Tibial nerve (tissue), 4 donors: ENCODE measurements at places on chromosomes 11 and 22. TPM values are rescaled to one million over a fixed set of nuclear protein-coding genes. Genes with fewer than 3 reads are reported as not detected.

DNA sequence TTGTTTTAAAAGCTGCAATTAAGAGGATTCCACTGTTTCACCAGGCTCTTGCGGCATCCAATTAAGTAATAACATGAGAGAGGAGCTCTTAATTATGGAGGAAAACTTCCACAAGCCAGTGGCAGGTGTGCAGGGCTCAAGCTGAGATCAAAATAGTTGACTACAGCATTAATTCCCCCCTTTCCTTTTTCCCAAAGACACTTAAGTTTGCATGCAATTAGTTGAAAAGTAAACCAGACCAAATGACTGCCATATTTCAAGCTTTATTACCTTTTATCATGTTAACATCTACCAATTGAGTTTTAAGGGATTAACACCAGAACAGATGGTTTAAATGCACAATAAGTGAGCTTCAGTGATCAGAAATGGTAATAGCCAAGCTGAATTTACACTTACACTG lies 32.1 kb downstream of the FAM168A start:
- no peak for DNase-seq
- no peak overlapping the region for H3K27ac ChIP-seq
- peaks cover 22% of the 10 kb centered on the region for H3K36me3 ChIP-seq
- H3K4me1 ChIP-seq = no peaks in the 10 kb centered on the region
- no peaks in the 10 kb centered on the region for H3K27me3 ChIP-seq
- H3K4me3 ChIP-seq = no peak overlapping the region

DNA sequence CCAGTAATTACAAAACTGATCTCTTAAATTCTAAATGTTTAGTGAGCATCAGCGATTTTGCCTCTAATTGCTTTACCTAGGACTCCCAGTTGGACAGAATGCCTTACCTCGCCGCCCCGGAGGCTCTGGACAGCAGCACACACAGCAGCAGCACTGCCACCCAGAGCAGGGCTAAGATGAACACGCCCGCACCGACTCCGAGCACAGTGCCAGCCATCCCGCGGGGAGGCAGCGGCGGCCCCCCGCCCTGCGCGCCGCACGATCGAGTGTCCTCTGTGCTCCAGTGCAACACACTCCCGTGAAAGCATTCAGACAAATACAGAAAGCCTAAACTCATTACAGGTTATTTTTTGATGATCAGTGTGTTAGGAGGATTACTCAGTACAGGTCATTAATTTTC lies 9.4 kb downstream of the TMEM218 start:
- no peaks in the 10 kb centered on the region for H3K4me1 ChIP-seq
- no peaks in the 10 kb centered on the region for H3K36me3 ChIP-seq
- no peak overlapping the region for H3K27ac ChIP-seq
- H3K4me3 ChIP-seq = no peak overlapping the region
- DNase-seq = no peak

XKR3 gene
- total RNA-seq = not detected

DSCAML1 gene
- 0.20 TPM for total RNA-seq

DNA sequence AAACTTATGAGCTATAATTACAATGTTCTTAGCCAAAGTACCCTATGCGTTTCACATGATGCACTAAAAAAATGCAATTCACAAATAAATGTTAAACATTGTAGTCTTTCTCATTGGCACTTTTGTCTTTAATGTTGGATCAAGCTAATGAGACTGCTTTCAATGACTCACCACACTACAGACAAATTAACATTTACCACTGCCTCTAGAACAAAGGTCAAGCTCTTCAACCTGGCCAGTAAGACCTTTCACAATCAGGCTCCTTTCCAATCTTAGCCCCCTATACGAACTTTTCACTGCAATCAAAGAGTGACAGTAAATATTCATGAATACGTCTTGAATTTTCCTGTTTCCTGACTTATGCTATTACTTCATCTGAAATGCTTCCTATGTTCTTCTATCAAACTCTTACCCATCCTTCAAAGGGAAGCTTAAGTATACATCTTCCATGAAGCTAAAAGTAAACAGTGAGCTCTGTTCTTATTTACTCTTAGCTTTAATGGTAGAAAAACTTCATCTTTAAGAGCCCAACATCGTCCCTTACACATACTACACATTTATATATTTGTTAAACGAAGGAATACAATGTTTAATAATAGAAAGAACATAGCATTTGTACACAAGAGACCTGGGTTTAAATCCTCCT lies 326.6 kb upstream of the PITPNB start:
- H3K4me1 ChIP-seq = peaks cover 35% of the 10 kb centered on the region
- H3K27ac ChIP-seq = no peak overlapping the region
- H3K4me3 ChIP-seq = no peak overlapping the region
- H3K36me3 ChIP-seq = no peaks in the 10 kb centered on the region

DNA sequence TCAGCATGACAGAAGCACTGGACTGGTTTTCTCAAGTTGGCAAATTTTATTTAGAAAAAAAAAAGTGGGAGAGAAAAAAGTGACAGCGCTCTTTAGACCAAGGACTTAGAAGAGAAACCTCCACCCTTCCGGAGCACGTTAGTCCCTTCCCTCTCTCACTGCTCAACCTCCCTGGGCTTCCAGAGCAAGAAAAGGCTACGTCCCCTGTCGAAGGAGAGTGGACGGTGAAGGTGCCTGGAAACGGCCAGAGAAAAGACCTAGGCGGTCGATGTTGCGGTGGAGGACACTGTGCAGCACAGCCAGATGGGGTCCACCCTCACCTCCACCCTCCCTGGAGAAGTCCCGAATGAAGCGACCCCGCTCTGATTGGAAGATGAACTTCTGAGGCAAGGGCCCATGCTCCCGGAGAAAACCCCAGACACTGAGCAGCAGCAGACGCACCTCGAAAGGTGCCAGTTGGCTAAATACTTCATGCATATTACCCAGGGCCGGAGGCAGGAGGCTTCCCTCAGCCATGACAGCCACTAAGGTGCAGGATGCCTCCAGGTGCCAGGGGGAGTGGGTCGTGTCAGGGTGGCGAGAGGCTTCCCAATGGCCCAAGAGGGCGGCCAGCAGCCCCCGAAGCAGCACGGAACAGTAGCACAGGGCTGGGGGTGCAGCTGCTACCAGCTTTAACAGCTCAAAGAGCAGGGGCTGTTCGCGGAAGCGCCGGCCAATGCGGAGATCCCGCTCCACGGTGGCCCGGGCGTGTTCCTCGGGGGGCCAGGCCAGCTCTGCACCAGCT lies 604 bp upstream of the GANAB start:
- peaks cover 4% of the 10 kb centered on the region for H3K36me3 ChIP-seq
- no peak overlapping the region for H3K4me3 ChIP-seq
- no peaks in the 10 kb centered on the region for H3K27me3 ChIP-seq
- DNase-seq = no peak

DNA sequence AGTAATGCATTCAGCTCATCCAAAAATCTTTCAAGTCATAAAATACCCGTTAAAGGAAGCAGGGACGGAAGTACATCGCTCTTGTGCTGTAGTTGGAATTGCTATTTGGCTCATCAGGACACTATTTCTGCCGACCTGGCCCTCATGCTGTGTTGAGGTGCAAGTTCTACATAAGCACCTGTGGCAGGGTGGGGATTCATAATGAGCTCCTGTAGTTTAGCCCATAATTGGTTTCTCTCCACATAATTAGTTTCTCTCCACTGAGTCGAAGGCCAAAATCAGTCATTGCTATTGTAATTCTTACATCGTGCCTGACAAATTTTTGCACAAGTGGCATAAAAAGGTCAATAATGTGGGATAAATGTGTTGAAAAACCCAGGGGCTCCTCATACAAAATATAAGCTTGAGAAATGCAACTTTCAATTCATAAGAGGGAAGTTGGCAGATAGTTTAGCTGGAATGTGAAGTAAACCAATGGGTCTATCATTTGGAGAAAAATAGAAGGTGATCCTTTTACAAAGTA lies 14.9 kb upstream of the ISX start:
- no peak overlapping the region for H3K27ac ChIP-seq
- H3K4me3 ChIP-seq = no peak overlapping the region
- H3K4me1 ChIP-seq = no peaks in the 10 kb centered on the region
- DNase-seq = no peak
- no peaks in the 10 kb centered on the region for H3K27me3 ChIP-seq

- H3K27me3 ChIP-seq = no peaks in the 10 kb centered on the region
- no peaks in the 10 kb centered on the region for H3K4me1 ChIP-seq
- H3K36me3 ChIP-seq = no peaks in the 10 kb centered on the region
- DNase-seq = no peak
Measured at GRCh38 chr11:93244018-93244417, 46.2 kb upstream of the SLC36A4 start.

- H3K27me3 ChIP-seq = no peaks in the 10 kb centered on the region
- H3K36me3 ChIP-seq = no peaks in the 10 kb centered on the region
- H3K27ac ChIP-seq = no peak overlapping the region
- no peaks in the 10 kb centered on the region for H3K4me1 ChIP-seq
Measured at GRCh38 chr11:70820311-70820710, 422.0 kb downstream of the CTTN start.

- no peak overlapping the region for H3K27ac ChIP-seq
- no peaks in the 10 kb centered on the region for H3K36me3 ChIP-seq
- H3K27me3 ChIP-seq = no peaks in the 10 kb centered on the region
- no peak overlapping the region for H3K4me3 ChIP-seq
Measured at GRCh38 chr22:22823131-22823810, 64.3 kb upstream of the IGLL5 start.

GRCh38 chr11:95426823-95427462 lies 195.9 kb upstream of the SESN3 start:
- DNase-seq = no peak
- H3K27ac ChIP-seq = no peak overlapping the region
- H3K27me3 ChIP-seq = no peaks in the 10 kb centered on the region
- no peaks in the 10 kb centered on the region for H3K4me1 ChIP-seq

MRPL40 gene
- total RNA-seq = 11.4 TPM

DNA sequence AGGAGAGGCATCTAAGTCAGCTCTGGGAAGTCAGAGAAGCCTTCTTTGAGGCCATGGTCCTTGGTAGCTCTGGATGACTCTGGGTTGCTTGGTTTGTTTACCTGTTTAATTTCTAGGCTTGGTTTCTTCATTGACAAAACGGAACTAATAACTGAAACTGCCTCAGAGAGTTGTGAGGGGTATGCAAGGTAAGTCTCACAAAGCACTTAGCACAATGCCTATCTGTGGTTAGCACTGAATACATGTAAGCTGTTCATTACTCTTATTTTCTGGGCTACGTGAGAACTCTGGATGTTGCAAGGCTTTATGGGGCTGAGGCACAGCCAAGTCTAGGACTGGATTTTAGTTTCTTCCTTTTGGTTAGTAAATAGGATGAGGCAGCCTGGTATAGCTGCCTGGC lies 225.8 kb upstream of the NCAM1 start:
- H3K4me3 ChIP-seq = no peak overlapping the region
- H3K27ac ChIP-seq = no peak overlapping the region
- H3K27me3 ChIP-seq = no peaks in the 10 kb centered on the region
- no peaks in the 10 kb centered on the region for H3K36me3 ChIP-seq
- no peak for DNase-seq
